H7 (cell line): ENCODE measurements at places on chromosomes 5 and 9. TPM values are rescaled to one million over a fixed set of nuclear protein-coding genes. Genes with fewer than 3 reads are reported as not detected.

The NFIB gene
- total RNA-seq: 3.7 and 5.0 TPM in 2 replicates

The RASGRF2 gene
- total RNA-seq: 4.0 and 5.3 TPM in 2 replicates

The CENPH gene
- 101 and 132 TPM in 2 replicates for total RNA-seq

The COL15A1 gene
- not detected in 2 replicates for total RNA-seq

The PCDHA4 gene
- 6.0 and 7.6 TPM in 2 replicates for total RNA-seq

The PHYHD1 gene
- total RNA-seq: 24.3 and 27.2 TPM in 2 replicates

- no peak for DNase-seq
Observed at GRCh38 chr5:139880416-139881142, 85.0 kb downstream of the PSD2 start.

- DNase-seq: no peak
Observed at GRCh38 chr5:10355071-10355889, 1.8 kb downstream of the MARCHF6 start.

DNA sequence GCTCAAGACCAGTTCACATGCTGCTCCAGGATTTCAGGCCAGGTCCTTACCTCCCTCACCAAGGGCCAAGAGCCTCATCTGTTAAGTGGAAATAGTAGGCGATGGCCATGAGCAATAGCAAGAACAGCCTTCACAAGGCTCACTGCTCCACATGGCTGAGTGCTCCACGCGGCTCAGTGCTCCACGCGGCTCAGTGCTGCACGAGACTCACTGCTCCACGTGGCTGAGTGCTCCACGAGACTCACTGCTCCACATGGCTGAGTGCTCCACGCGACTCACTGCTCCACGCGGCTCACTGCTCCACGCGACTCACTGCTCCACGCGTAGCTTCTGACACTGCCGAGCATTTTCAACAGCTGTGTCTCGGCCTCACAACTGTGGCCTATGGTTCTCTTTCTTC lies 36.4 kb upstream of the ADAMTS2 start:
- DNase-seq: no peak

GRCh38 chr5:87401626-87402025 lies 11.1 kb downstream of the CCNH start:
- DNase-seq: no peak

- no peak for DNase-seq
Observed at GRCh38 chr9:116422119-116422979, 264.8 kb upstream of the TRIM32 start.

DNA sequence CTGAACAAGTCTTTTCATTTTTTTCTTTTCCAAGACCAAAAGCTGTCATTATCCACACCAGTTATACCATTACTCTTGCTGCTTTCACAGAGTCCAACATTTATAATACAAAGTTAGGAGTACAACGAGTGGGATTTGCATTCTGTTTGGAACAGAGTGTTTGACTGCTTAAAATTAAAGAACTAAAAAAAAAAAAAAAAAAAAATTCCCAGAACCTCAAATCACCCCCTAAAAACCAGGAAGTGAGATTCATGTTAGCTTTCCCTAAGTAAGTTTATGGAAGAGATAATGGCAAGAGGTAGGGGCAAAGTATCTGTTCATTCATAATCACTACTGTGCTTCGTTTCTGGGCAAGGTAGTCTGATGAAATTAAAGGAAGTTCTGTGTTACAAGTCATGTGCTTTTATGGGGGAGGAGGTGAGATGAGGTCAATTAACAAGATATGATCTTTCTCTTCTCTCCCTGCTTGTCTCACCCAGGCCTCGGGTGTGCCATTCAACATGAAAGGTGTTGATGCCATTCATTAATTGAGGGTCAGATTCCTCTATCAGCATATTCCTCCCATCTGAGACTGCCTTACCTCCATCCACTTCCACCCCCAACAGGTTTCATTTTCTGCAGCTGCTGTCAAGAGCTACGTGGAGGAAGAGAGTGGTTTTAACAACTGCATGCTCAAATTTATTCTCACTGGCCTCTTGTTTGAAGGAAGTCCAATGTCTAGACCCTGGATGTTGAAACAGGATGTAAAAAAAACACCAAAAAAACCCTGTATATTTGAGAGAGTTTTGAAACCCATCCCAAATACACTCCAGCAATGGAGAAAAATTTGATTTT lies 58.1 kb downstream of the MARCHF3 start:
- no peak for DNase-seq

GRCh38 chr9:3299872-3300271 lies 225.9 kb downstream of the RFX3 start:
- DNase-seq: no peak

- DNase-seq: no peak
Observed at GRCh38 chr5:179115845-179116524, 55.8 kb downstream of the ZNF354C start.

DNA sequence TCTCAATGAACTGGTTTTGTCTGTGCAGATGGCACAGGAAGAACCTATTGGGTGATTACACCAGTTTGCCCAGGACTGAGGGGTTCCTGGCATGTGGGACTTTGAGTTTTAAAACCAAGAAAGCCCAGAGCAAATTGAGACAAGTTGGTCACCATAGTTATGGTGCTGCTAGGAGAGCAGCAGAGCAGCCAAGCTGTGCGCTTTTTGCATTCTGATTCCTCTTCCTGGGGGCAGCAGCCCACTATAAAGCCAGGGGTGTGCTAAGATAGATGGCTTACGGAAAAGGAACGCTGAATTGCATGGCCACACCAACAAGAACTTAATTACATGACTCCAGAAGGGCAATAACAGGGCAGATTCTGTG lies 49.7 kb downstream of the TIMD4 start:
- DNase-seq: no peak

GRCh38 chr5:14267991-14268708 lies 125.0 kb downstream of the TRIO start:
- no peak for DNase-seq

- no peak for DNase-seq
Observed at GRCh38 chr5:108430931-108431608, 49.2 kb upstream of the FBXL17 start.

DNA sequence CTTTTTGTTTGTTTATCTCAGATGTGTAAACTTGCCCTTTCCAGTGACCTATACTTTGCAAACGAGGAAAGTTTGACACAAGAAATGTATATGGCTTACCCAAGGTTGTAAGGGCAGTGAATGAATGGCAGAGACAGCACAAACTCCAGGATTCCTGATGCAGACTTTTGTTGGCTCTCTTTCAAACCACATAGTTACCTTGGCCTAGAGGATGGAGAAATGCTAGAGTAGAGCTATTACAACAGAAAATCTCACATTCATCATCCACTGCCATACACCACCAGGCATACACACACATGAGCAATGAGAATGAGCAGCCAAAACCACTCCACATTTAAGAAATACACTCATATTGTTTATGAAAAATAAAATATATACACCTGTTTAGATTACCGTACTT lies 387.0 kb downstream of the TLR4 start:
- no peak for DNase-seq

DNA sequence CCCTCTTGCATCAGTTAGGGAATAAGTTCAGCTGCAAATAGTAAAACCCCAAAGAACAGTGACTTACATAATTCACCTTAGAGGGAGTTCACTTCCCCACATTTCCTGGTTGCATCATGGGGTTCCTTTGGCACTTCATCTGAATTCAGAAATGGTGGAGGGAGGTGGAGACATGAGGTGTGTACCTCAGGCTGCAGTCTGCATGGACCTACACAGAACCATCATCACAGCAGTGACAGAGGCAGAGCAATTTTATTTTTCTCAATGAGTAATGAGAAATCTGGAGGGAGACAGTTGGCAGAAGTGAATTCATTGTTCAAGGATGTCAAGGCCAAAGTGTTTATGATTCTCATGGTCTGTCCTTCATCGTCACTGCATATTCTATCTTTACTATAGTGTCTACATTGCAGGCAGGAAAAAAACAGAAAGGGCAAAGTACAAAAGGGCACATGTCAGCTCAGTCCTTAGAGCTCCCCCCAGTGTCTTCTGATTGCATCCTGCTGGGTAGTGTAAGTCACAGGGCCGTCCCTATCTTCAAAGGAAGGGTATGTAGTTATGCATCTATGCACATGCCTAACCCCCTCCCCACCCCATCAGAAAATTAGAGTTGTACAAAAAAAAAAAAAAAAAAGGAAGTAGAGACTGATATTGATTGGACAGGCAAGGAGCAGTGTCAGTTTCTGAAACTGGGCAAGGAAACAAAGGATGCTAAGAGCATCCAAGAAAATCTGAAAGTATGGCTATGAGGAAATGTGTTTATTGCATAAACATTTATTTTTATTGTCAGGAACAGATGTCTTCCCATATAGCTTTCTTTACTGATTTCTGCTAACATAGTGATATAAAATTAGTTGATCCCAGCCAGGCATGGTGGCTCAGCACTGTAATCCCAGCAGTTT lies 132.7 kb upstream of the APC start:
- DNase-seq: peak; percentile 22

DNA sequence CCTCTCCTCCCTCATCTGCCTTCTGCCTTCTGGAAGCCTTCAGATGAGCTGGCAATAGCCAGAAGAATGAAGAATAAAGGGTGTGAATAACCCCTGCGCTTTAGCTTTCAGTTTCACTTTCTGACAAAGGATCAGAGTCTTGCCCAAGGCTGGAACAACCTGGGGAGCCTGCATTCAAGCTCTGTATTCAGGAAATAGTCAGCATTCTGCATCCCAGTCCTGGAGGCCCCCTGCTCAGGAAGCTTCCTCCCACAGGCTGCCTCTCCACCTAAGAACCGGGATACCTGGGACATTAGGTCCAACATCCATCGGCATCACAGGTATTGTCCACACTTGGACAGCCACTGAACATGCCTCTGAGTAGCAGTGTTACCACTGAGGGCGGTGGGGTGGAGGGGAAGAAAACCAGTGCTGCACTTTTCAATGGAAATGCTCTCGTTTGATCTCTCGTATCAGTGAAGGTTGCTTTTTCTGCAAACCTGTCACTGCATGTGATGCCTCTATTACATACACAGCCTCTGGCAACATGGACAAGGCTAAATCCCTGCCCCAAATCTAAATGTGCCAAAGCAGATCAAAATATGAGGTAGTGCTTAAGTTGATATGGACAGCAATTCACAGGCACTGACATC lies 39.8 kb upstream of the ACO1 start:
- DNase-seq: peak; percentile 17

- DNase-seq: no peak
Observed at GRCh38 chr5:173736923-173737412, 120.5 kb upstream of the BOD1 start.

GRCh38 chr5:147509710-147510651 lies at the start of gene DPYSL3:
TSS of gene DPYSL3 (minus strand) at chr5:147510068. CDS start at chr5:147509858, 210 bp downstream.
- DNase-seq: peak; percentile 83

DNA sequence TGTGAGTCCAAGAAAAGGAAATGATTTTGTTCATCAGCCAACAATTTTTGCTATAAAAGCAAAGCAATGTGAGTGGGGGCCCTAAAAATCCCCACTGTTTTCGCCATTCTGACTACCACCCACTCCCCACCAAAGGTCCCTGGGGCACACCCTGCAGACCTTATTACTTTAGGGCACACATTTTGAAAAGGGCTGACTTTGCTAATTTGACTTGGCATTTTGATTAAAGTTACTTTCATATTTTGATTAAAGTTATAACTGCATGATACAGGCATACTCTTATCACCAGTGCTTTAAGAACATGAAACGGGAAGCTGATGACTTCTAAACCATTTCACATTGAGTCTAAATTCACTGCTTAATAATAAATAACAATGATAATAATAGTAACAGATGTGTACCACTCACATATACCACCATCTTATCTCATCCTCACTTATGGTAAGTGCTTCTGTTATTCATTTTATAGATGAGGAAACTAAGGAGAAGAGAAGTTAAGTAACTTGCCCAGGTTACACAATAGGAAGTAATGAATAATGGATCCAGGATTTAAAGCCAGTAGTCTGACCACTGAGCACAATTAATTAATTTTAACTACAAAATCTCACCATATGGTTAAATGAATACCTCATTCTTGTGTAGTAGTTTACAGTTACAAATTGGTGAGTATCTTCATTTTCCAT lies 25.4 kb upstream of the NR3C1 start:
- DNase-seq: no peak

DNA sequence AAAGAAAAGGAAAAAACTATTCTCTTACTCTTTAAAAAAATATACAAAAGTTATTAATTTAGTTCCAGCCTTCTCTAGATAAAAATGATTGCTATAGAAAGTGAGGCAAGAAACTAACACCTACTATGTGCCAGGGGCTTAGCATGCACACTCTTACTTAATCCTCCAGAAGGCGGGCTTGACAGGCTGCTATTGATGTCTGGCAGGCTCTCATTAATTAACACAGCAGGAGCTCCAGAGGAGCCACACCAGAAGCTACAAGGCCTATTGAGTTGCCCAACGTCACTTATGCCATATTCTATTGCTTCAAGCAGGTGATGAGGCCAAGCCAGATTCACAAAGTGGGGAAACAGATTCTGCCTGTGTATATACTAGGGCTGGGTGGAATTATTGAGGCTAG lies 54.6 kb upstream of the CLINT1 start:
- no peak for DNase-seq

GRCh38 chr9:116394894-116395698 lies 241.5 kb downstream of the PAPPA start:
- DNase-seq: no peak

DNA sequence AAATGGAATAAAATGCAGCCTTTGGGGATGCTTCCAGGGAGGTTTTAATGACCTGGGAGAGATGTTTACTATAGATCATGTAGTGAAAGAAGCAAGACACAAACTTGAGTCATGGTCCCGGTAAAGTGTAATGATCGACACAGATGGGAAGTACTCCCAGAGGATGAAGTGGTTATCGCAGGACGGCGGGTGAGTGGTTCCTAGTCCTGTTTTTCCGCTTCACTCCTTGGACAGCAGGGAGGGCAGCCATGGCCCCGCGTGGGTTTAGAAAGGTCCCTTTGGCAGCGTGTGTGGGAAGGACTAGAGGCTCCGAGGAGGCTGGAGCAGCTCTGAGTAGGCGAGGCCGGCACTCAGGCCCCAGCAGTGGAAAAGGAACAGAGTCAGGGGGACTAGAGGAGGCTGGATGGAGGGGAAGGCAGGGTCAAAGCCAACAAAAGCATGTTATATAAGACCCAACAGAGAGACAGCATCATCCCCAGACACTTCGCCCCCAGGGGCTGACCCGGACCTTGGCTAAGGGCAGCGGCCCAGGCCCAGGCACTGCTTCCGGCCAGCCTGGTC lies 49.2 kb upstream of the STXBP1 start:
- DNase-seq: peak; percentile 47

DNA sequence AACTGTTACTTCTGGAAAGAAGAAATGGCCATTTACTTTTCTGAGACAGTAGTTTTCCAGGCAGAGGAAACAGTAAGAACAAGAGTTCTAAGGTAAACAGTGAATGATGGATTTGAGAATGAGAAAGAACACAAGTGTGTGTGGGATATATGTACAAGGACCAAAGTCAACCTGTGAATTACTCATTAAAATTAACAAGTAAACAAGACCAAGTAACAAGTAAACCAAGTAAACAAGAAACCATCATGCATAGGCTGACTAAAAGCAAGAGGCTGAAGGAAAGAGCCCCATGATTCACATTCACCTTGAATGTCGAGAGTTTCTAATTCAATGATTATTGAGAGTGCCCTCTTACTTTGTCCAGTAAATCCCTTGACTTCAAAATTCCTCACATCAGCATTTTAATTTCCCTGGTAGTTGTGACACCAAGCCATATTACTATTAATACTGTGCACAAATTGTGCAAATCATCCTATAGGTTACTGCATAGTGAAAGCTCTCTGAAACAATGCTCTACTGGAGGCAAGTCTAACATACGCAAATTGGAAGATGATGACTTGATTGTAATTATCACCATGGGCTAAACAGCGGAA lies 9.8 kb upstream of the MARCOL start:
- no peak for DNase-seq
